ENCODE measurements at places on chromosomes 2 and 18.

GRCh38 chr2:139585101-139585500 lies 804.9 kb upstream of the NXPH2 start:
- H3K27me3 ChIP-seq: no peaks in the 10 kb centered on the region
- no peak overlapping the region for H3K4me3 ChIP-seq
- no peak overlapping the region for H3K27ac ChIP-seq
- no peaks in the 10 kb centered on the region for H3K36me3 ChIP-seq

- peak; percentile 39 for DNase-seq
- H3K27me3 ChIP-seq: no peaks in the 10 kb centered on the region
- no peak overlapping the region for H3K4me3 ChIP-seq
- H3K27ac ChIP-seq: no peak overlapping the region
- H3K36me3 ChIP-seq: no peaks in the 10 kb centered on the region
These were observed 13.9 kb upstream of the UGP2 start for GRCh38 chr2:63827749-63828148.

DNA sequence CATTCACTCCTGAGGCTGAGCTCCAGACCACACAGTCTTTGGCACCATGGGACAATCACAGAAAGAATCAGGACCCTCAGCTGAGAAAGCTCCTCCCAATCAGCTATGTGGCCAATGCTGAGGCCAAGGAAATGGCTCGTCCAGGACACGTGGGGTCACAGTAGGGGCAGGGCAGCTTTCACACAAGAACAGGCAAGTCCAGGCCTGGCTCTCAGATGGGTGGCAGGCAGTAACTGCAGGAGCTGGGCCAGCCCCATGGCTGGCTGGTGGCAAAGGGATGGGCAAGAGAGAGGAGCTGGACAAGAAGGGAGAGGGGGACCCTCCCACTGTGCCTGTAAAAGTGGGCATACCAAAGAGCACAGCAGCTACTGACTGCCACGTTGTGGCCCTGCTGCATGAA lies 12.2 kb upstream of the EDAR start:
- no peak overlapping the region for H3K4me3 ChIP-seq
- H3K27me3 ChIP-seq: peaks cover 2% of the 10 kb centered on the region
- no peak overlapping the region for H3K27ac ChIP-seq
- no peaks in the 10 kb centered on the region for H3K36me3 ChIP-seq
- DNase-seq: no peak

DNA sequence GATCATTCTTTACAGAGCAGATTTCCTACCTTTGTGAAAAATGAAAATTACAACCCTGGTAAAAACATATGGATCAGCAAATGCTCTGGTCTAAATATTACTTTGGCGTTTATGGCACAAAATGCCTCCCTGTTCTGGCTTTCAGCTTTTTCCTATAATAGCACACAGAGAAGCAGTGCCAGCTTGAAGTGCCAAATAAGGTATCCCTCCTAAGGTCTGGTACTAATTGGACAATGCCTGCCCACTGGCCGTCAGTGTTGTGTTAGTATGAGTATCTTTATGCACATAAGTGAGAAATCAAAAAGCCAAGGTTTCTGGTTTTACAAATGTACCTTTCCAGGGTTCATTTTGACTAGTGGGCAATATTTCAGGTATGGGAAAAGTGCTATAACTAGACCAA lies 1293.7 kb upstream of the FAM98A start:
- H3K27me3 ChIP-seq: no peaks in the 10 kb centered on the region
- no peaks in the 10 kb centered on the region for H3K4me1 ChIP-seq
- no peak overlapping the region for H3K27ac ChIP-seq
- no peak for DNase-seq

GRCh38 chr18:76679259-76679658 lies 143.1 kb upstream of the ZNF236 start:
- peaks cover 5% of the 10 kb centered on the region for H3K4me1 ChIP-seq
- H3K27me3 ChIP-seq: peaks cover 4% of the 10 kb centered on the region
- no peak overlapping the region for H3K27ac ChIP-seq
- H3K36me3 ChIP-seq: no peaks in the 10 kb centered on the region

- peaks cover 13% of the 10 kb centered on the region for H3K4me1 ChIP-seq
- H3K27ac ChIP-seq: no peak overlapping the region
- no peak overlapping the region for H3K4me3 ChIP-seq
- no peaks in the 10 kb centered on the region for H3K27me3 ChIP-seq
These were observed 18.8 kb downstream of the CYP26B1 start for GRCh38 chr2:72128843-72129227.

DNA sequence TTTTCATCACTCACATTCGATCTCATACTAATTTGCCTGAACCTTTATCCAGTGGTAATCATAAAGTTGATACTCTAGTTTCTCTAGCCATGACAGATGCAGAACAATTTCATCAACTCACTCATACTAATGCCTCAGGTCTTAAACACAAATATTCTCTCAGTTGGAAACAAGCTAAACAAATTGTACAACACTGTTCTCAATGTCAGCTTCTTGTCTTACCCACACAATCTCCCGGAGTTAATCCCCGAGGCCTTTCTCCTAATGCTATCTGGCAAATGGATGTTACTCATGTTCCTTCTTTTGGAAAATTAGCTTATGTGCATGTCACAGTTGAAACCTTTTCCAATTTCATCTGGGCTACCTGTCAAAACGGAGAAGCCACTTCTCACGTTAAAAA lies 11.5 kb upstream of the CNOT11 start:
- H3K4me1 ChIP-seq: peaks cover 10% of the 10 kb centered on the region
- DNase-seq: no peak
- no peaks in the 10 kb centered on the region for H3K27me3 ChIP-seq
- H3K27ac ChIP-seq: no peak overlapping the region

GRCh38 chr2:230982126-230982525 lies 13.8 kb upstream of the SPATA3 start:
- no peak overlapping the region for H3K27ac ChIP-seq
- no peak for DNase-seq
- H3K4me1 ChIP-seq: peaks cover 3% of the 10 kb centered on the region
- no peaks in the 10 kb centered on the region for H3K36me3 ChIP-seq

GRCh38 chr2:27795868-27796277 lies 24.4 kb downstream of the MRPL33 start:
- no peaks in the 10 kb centered on the region for H3K36me3 ChIP-seq
- H3K4me1 ChIP-seq: peaks cover 22% of the 10 kb centered on the region
- no peaks in the 10 kb centered on the region for H3K27me3 ChIP-seq

GRCh38 chr2:71788186-71788525 lies 334.8 kb downstream of the DYSF start:
- H3K4me1 ChIP-seq: peaks cover 16% of the 10 kb centered on the region
- no peak overlapping the region for H3K4me3 ChIP-seq
- DNase-seq: no peak
- peaks cover 12% of the 10 kb centered on the region for H3K27me3 ChIP-seq

GRCh38 chr2:152171718-152172117 lies 3.8 kb downstream of the STAM2 start:
- H3K36me3 ChIP-seq: no peaks in the 10 kb centered on the region
- peaks cover 2% of the 10 kb centered on the region for H3K4me1 ChIP-seq
- no peak overlapping the region for H3K4me3 ChIP-seq
- no peaks in the 10 kb centered on the region for H3K27me3 ChIP-seq
- DNase-seq: peak; percentile 28

- no peak overlapping the region for H3K4me3 ChIP-seq
- no peak overlapping the region for H3K27ac ChIP-seq
- peaks cover 5% of the 10 kb centered on the region for H3K4me1 ChIP-seq
- H3K27me3 ChIP-seq: no peaks in the 10 kb centered on the region
- no peaks in the 10 kb centered on the region for H3K36me3 ChIP-seq
These were observed 401.4 kb downstream of the NBAS start for GRCh38 chr2:15159751-15160177.
